ENCODE measurements at places on chromosomes 16 and 17.

- no peak for DNase-seq
Measured at GRCh38 chr16:86794216-86794864, 216.0 kb downstream of the FOXL1 start.

DNA sequence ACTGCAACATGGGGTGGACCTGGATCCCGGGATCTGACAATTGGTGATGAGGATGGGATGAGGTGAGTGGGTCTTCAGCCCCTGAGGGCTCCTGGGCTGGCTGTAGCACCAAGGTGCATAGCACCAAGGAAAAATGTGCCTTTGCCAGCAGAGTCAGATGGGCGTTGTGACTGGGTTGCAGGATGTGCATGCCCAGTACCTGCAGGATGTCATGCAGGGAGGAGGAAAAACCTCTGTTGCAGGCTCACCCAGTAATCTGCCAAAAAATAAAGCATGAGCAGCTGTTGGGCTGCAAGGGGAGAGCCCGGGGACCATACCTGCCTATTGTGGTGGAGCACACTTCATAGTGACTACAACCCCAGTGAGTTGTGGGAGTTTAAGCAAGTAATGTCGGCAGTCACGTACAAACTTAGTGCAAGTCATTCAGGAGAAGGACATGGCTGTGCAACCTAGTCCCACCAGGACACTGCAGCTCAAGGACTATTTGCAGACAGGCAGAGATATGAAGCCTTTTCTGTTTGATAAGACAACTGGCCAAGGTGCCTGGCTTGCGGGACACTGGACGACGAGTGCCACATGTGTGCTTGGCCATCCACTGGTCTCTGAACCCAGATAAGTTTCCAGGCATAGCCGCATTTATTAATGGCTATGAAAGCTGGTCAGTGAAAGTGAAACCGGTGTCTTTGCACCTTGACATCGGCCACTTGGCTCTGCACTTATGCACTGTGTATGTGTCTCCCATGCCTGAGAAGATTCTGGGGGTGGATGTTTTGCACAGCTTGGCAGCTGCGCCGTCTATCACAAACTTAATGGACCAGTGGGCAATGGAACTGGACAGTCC is 499.8 kb downstream of the KCNJ2 start:
- DNase-seq = no peak

DNA sequence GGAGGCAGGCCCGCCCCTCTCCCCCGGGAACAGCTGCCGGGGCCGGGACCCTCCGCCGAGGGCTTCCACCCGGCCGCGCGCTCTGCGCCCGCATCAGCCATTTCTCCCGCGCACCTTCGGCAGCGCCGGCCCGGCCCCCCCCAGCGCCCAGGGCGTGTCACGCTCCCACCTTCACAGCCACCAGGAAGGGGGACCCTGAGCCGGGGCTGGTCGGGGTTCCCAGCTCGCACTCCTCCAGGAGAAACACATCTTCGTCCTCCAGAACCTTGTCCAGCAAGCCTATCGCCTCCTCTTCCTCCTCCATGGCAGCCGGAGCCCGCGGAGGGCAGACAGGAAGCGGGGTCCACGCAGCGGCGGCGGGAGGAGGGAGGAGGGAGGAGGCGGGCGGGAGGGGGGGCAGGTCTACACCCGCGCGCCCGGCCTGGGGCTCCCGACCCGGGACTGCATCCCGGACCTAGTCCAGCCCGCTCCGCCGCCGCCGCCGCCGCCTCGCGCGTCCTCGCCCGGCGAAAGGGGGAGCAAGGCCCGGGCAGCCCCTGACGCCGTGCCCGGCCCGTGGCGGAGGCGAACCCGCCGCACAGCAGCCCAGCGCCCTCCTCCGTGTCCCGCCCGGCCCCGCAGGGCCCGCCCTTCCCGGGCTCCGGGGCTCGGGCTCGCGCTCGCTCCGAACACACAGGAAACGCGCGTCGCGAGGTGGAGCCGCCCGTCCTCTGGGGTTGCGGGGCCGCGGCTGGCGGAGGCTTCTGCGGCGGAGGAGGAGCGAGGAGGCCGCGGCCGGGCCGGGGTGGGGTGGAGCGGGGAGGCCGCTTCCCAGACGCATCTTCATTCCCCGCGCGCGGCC is 70.8 kb downstream of the ABR start:
- no peak for DNase-seq

- DNase-seq = no peak
Measured at GRCh38 chr17:4599505-4600281, 15.4 kb downstream of the SMTNL2 start.

DNA sequence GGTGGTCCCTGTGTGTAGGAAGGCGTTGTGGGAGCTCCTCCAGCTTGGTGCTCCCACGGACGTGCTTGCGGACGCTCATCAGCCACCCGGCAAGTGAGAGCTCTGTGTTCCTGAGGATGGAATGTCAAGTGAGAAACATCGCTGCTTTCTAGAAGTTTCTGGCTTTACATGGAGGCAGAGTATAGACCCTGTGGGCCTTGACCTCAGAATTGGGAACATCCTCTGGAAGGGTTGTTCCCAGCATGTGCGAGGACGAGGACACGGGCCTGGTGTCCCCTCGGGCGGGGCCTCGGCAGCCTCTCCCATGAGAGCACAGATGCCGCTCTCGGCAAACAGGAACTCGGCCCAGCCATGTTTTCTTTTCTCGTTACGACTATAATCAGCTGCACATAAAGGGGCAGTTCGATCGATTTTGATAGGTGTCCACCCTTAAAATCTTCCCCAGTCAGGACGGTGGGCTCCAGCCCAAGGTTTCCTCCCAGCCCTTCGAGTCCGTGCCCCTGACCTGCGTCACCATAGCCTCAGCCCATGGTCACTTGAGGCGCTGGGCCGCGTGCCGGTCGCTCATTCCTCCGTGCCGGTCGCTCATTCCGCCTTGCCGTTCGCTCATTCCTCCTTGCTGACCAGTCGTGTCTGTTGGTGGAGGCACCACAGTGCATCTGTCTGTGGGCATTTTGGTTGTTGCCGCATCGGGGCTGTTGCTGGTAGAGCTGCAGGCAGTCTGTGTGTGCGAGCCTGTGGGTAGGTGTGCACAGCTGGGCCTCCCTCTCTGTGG is 91.3 kb upstream of the ZNF750 start:
- no peak for DNase-seq

DNA sequence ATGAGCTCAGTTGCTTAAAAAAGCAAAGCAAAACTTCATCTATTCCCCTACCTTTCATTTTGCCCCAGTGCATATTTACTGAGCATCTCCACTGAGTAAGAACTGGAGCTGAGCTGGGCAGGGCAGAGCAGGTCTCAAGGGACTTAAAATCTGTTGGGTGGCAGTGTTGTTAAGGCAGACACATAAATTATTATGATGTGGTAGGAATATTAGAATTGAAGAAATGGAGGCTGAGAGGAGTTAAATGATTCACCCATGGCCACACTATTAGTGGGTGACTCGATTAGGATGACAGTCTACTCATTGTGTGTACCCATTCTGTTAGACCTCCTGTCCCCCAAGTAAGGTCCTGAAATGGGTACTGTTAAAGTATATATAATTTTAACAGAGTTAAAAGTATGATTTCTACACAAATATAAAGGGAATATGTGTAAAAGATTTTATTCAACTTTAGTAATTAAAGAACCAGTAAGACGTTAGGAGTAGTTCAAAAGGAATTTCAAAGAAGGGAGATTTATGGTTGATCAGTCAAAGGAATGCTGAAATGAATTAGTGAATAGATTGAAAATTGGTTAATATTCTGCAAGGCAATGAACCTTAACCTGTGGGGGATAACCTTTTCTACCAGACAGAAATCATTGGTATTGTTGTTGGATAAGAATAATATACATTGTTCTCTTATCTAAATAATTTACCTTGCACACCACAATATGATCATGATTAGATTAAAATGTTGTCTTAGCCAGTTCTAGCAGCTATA is 17.5 kb downstream of the ITGB3 start:
- no peak for DNase-seq

DNA sequence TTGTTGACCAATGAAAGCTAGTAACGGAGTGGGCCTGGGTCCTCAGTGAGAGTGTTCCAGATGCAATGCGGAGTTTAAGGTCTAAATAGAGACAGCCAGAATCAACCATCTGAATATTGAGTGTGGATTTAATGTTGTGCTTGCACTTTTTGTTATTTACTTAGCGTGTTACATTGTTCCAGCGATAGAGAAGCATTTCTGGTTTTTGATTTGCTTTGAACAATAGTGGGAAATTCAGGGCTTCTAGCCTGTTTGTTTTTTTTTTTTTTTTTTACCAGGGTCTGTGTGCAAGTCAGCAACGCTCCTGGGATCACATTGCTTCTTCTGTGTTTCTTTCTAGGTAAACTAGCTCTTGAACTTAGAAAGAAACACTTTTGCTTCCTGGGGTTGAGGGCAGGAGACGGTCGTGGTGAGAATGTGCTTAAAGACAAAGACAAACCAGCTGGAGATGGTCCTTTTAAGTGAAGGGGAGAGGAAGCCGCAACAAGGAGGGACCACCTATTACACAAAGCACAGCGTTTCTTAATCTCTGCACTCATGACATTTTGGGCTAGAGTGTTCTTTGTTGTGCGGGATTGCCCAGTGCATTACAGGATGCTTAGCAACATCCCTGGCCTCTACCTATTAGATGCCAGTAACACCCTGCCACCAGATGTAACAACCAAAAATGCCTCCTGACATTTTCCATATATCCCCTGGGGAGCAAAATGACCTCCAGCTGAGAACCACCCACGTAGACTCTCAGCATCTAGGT is 119.2 kb downstream of the MAP2K6 start:
- no peak for DNase-seq

DNA sequence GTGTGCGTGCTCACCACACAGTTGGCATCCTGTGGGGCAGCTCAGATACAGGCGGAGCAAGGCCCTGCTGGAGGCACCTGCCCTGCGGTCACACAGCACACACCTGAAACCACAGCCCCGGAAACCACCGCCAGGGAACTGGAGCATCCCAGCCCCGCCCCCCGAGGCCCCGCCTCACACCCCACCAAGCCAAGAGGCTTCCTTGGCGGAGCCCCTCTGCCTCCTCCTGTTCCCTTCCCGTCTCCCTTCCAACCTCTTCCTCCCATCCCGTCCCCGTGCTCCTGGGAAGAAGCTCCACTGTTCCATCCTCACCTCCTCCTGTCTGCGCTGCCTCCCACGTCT is 205.5 kb downstream of the NTN1 start:
- DNase-seq = no peak

- no peak for DNase-seq
Measured at GRCh38 chr17:73297934-73298861, 13.6 kb downstream of the CDC42EP4 start.

- no peak for DNase-seq
Measured at GRCh38 chr16:14373406-14373805, 256.7 kb downstream of the PARN start.

GRCh38 chr16:73064212-73064993 is 16.5 kb upstream of the ZFHX3 start:
- no peak for DNase-seq

GRCh38 chr17:49353607-49354006 is 8.4 kb downstream of the ZNF652 start:
- DNase-seq = no peak

DNA sequence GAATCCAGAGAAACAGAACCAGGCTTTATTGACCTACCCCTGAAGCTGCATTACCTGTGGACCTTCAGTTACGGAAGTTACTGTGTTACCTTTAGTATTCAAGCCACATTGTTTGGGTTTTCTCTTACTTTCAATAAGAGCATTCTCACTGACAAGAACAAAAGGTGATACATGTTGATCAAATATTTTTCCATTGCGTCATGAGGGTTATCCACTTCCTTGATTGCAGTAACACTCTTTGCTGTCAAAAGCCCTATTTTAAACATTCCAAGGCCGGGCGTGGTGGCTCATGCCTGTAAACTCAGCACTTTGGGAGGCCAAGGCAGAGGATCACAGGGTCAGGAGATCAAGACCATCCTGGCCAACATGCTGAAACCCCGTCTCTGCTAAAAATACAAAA is 28.6 kb upstream of the PAFAH1B1 start:
- no peak for DNase-seq

- DNase-seq = no peak
Measured at GRCh38 chr16:60818465-60818864, 1217.8 kb downstream of the CDH8 start.

DNA sequence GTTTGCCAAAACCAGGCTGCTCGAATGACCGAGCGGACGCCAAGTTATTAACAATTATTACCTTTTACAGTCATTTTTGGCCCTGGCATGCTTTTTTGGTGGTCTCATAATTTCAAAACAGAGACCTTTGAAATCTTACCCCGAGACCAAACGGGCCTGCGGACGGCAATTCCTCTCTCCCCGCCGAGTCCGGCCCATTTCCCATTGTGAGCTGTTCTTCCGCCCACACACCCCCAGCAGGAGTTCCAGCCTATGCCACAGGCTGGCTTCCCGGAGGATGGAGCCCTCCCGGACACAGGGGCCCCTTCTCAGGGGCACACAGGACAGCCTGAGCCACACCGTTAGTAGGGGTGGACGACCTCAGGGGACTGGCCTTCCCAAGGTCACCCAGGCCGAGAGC is 130.7 kb downstream of the C16orf95 start:
- DNase-seq = no peak

DNA sequence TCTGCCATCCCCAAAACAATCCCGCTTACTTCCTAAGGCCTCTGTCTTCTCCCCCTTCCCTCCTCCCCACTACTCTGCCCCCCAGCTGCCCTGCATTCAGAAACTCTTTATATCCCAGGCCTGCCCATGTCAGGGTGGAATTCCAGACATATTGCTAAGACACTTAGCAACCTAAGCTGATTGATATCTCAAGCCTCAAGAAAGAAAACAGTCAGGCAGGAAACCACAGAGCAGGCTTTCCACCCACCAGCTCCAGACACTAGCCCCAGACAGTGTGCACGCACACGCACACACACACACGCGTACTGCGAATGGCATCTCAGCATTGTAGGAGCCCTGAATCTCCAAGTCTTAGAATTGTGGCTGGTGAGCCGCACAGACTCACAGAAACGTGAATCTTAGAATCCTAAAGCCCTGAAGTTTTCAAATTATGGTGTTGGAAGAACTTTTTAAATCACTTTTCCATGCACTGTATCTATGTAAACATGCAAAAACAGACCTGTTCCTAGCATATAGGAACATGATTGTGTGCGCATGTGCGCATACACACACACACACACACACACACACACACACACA is 8.8 kb upstream of the LPCAT2 start:
- DNase-seq = no peak

GRCh38 chr16:11985250-11985649 is 8.7 kb downstream of the SNX29 start:
- DNase-seq = no peak

- no peak for DNase-seq
Measured at GRCh38 chr17:9402590-9403199, 172.9 kb downstream of the STX8 start.

- no peak for DNase-seq
Measured at GRCh38 chr17:51258756-51259563, 889 bp downstream of the MBTD1 start.

GRCh38 chr16:84391151-84392030 is 23.1 kb downstream of the ATP2C2 start:
- DNase-seq = no peak

- no peak for DNase-seq
Measured at GRCh38 chr16:74700438-74701225, at the start of gene MLKL. TSS of gene MLKL (minus strand) at chr16:74700862. CDS start at chr16:74695757, 5,105 bp downstream.

- DNase-seq = no peak
Measured at GRCh38 chr16:70407811-70408274, 31.1 kb downstream of the ST3GAL2 start.

DNA sequence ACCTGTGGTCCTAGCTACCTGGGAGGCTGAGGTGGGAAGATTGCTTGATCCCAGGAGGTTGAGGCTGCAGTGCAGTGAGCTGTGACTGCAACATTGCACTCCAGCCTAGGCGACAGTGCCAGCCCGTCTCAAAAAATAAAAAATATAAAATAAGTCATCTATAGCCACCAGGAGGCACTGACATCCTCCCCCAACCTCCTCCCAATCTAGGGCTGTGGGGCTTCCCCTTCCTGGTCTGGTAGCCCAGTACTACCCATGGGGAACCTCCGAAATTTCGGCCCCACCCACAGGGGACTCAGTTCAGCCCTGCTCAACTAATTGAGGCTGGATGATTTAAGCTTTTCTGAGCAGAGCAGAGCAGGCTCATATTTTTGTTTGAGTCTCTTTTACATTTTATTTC is 3.2 kb downstream of the ZSCAN10 start:
- DNase-seq = no peak

All from NCI-H2081 treated with DMSO at 0.1 percent for 48 hours (cell line).